ENCODE measurements at places on chromosomes 13 and 19.

GRCh38 chr13:33682020-33682564 lies 135.9 kb upstream of the RFC3 start:
- DNase-seq = no peak

DNA sequence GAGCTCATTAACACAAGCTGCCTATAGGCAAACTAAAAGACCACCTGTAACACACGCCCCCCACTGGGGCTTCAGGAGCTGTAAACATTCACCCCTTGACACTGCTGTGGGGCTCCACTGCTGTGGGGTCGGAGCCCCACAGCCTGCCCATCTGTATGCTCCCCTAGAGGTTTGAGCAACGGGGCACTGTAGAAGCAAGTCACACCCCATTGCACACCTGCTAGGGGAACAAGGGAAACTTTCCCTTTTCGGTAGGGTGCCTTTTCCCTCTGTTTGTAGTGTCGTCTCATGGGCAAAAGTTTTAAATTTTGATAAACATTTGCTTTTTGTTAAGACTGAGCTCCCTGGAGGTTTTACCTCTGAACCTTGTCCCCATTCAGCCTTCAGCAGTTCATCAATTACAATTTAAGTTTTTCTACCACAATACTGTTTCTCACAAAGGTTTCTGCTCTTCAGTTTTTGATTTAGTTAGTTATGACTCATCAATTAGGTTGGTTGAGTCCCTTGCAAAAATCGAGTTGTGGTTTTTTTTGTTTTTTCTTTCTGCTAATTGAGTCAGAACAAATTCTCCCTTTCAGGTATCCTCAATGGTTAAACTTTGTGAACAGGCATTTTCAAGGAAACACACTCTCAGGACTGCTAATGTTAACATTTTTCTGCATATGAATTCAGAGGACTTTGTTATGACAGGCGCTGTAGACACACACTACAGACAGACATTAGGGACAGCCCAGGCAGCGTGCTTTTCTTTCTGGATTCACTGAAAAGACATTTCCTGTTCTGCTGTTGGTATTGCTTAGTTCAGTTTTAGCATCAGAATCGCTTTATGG lies 35.1 kb downstream of the ZNF433 start:
- no peak for DNase-seq

GRCh38 chr13:37886879-37887278 lies 17.3 kb upstream of the TRPC4 start:
- no peak for DNase-seq

GRCh38 chr19:11813703-11814028 lies 407 bp upstream of the ZNF440 start:
- DNase-seq = no peak

DNA sequence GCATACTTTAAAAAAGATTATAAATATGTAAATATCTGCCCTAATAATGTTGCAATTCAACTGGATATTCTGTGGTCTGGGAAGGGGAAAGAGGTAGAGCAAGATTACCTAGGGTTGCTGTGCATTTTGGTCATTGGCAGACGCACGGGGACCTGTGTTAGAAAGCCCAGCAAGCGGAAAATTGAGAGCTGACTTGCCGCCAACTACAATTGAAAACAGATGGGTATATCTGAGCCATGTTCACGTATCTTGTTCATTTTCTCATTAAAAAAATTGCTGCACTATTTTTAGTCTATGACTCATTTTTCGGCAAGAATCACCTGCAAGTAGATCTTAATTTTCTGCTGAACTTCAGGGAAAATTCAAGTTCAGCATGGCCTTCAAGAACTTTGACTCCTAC lies 308.5 kb upstream of the TMTC4 start:
- DNase-seq = no peak

GRCh38 chr13:111259058-111259457 lies 61.4 kb upstream of the TEX29 start:
- DNase-seq = no peak

GRCh38 chr19:58558066-58558622 lies at the start of gene UBE2M:
TSS of gene UBE2M (minus strand) at chr19:58558611. CDS start at chr19:58558381, 230 bp downstream.
- DNase-seq = no peak

- no peak for DNase-seq
These were observed 438.1 kb downstream of the FGF9 start for GRCh38 chr13:22108979-22109378.

- no peak for DNase-seq
These were observed 3.6 kb upstream of the KMT5C start for GRCh38 chr19:55336101-55336500.

DNA sequence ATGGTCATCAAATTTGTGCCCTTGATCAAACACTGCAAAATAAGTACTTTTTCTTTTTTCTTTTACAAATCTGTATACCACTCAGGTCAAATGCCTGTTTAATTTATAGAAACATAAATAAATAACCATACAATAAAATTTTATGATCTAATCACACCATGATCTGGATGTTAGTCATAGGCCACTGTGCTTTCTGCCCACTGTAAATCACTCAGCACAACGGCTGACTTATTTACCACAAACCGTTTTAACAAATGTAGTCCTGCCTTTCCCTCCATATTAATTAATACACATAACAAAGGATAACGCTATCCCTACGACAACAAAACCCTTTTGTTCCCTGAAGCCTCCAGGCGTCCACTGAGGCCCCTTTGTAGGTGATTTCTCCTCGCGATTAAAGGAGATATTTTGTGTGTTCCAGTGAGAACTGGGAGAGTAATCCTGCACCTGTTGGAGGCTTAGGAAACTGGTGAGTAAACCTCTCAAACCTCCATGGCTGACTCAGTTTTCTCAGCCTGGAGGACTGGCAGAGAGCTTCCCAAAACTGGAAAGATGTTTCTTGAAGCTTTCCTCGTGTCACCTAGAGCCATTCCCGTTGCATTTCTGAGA lies 477.1 kb upstream of the SGCG start:
- DNase-seq = no peak

DNA sequence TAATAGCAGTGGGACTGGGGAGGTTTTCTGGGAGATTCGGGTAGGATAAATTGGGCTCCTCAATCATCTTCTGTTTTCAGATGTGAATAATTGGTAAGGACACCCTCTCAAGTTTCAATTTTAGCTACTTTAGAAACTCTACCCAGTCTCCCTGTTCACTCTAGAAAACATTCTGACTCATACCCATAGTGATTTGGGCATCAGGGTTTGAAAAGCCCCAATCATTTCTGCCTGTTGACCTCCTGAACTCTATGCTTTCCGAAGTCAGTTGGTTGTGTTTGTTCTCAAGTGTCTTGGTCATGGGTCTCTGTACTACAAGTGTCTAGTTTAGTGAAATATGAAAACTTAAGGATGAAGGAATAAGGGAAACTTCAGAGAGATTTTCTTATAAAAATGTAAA lies 911.3 kb upstream of the GPC6 start:
- DNase-seq = no peak

- DNase-seq = no peak
These were observed 13.9 kb upstream of the MADCAM1 start for GRCh38 chr19:482186-483041.

GRCh38 chr13:74978591-74978990 lies 503.4 kb downstream of the TBC1D4 start:
- no peak for DNase-seq

GRCh38 chr13:35592457-35592856 lies 116.0 kb upstream of the MAB21L1 start:
- no peak for DNase-seq

DNA sequence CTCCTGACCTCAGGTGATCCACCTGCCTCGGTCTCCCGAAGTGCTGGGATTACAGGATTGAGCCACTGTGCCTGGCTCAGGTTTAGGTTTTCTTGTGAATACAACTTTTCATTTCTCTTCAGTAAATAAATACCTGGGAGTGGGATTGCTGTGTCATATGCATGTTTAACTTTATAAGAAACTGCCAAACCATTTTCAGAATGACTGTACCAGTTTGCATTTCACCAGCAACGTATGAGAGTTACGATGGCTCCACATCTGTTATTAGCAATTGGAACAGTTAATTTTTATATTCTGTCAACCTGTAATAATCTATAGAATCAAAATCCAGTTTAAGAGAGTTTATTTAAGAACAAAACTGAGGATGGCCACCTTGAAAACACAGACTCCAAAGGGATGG lies 52.2 kb downstream of the TEX26 start:
- DNase-seq = no peak

- no peak for DNase-seq
These were observed 112.8 kb downstream of the RAB20 start for GRCh38 chr13:110448677-110449076.
